ENCODE measurements at places on chromosomes 5 and 9. TPM values are rescaled to one million over a fixed set of nuclear protein-coding genes. Genes with fewer than 3 reads are reported as not detected.

Gene NUP155
- total RNA-seq: 84.5 TPM

Gene ADCY2
- total RNA-seq: not detected

Gene DND1
- total RNA-seq: 3.0 TPM

Gene IFNA4
- not detected for total RNA-seq

Gene SPARC
- total RNA-seq: 0.26 TPM

Gene SEPTIN8
- total RNA-seq: 13.6 TPM

Gene IL3
- 9.0 TPM for total RNA-seq

Gene GGTA1
- total RNA-seq: not detected

Gene RGS7BP
- not detected for total RNA-seq

Gene ZNF366
- total RNA-seq: not detected

Gene PGM5
- total RNA-seq: not detected

Gene ACTBL2
- total RNA-seq: not detected

Gene CCL19
- total RNA-seq: not detected

Gene PTTG1
- total RNA-seq: 172 TPM

Gene SLC46A2
- not detected for total RNA-seq

Gene SCGB3A2
- not detected for total RNA-seq

Gene SPOCK1
- total RNA-seq: not detected

Gene PRDM9
- not detected for total RNA-seq
